Lung (tissue), 17 donors: ENCODE measurements at places on chromosomes 1 and 21. TPM values are rescaled to one million over a fixed set of nuclear protein-coding genes. Genes with fewer than 3 reads are reported as not detected.

Gene ITLN2
- 13.8 TPM for total RNA-seq

GRCh38 chr1:48743480-48743879, 33.2 kb downstream of the BEND5 start:
- H3K4me3 ChIP-seq, result no peak overlapping the region
- peaks cover 7% of the 10 kb centered on the region for H3K36me3 ChIP-seq
- no peaks in the 10 kb centered on the region for H3K4me1 ChIP-seq
- DNase-seq, result no peak
- H3K27me3 ChIP-seq, result no peaks in the 10 kb centered on the region
- H3K27ac ChIP-seq, result no peak overlapping the region

DNA sequence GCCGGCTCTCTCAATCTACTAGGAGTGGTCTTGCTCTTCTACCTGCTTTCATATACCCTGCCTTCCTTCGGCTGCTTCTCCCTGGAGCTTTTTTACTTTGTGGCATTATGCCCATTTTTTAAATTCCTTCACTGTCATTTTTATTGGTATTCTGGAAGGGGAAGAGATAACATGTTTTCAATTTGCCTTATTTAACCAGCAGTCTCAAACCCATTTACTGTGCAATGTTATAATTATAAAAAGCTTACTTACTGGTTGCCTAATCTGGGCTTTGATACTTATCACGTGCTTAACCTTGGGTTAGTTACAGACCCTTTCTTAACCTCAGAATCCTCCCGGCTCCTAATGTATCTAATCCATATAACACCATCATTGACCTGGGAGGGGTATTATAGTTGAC, 128.1 kb downstream of the SIPA1L2 start:
- no peak overlapping the region for H3K4me3 ChIP-seq
- H3K4me1 ChIP-seq, result no peaks in the 10 kb centered on the region
- H3K27me3 ChIP-seq, result no peaks in the 10 kb centered on the region

DNA sequence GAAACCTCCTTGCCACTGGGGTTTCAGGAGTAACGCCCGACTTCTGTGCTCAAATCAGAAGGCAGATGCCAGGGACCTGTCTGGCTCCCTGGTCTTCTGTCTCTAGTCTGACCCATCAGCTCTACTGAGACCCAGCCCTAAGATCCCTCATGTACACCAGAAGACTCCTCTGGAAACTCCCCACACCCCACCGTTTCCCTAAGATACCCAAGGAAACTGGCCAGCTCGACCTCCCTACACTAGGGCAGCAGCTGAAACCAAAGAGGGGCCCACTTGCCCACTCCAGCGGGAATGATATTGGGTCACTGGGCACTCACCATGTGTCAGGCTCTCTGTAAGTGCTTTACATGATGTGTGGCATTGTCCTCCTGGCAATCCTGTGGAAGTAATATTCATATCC, 469 bp upstream of the S100A16 start:
- no peaks in the 10 kb centered on the region for H3K27me3 ChIP-seq
- DNase-seq, result no peak
- H3K4me3 ChIP-seq, result no peak overlapping the region

Gene ITPKB
- total RNA-seq, result 46.6 TPM

Gene ELF3
- total RNA-seq, result 150 TPM

DNA sequence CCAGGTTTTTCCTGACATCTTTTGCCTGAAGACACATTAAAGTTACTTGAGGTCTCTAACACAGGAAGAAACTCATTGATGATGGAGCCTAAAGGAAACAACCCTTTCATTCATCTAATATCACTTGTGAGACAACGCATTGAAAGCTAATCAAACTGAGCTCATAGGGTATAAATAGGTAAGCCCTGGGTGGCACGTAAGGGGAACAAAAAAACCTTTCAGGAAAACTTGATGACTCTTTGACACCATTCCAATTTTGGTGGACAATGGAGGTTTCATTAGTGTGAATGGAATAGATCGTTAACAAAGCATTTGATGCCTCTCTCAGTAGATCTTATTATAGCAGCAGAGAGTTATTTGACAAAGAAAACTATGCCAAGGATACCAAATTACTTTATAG, 80.7 kb upstream of the DUSP10 start:
- H3K27ac ChIP-seq, result no peak overlapping the region
- H3K36me3 ChIP-seq, result no peaks in the 10 kb centered on the region
- no peaks in the 10 kb centered on the region for H3K27me3 ChIP-seq
- DNase-seq, result no peak
- no peaks in the 10 kb centered on the region for H3K4me1 ChIP-seq

Gene C1QA
- 27.4 TPM for total RNA-seq

Gene PARP1
- total RNA-seq, result 76.4 TPM

Gene IRF6
- total RNA-seq, result 29.2 TPM

DNA sequence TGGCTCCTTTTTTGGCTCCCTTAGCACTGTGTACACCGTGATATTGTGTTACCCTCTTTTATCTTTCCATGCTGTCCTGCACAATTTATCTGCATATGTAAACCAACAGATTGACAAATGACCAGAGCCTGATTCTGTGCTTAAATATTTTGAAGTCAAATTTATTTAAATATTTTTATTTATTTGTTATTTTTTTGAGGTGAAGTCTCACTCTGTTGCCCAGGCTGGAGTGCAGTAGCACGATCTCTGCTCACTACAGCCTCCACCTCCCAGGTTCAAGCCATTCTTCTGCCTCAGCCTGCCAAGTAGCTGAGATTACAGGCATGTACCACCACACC, 12.8 kb downstream of the PMF1 start:
- H3K27ac ChIP-seq, result no peak overlapping the region
- no peak for DNase-seq
- peaks cover 39% of the 10 kb centered on the region for H3K36me3 ChIP-seq
- no peaks in the 10 kb centered on the region for H3K27me3 ChIP-seq

Gene COL11A1
- 0.86 TPM for total RNA-seq

DNA sequence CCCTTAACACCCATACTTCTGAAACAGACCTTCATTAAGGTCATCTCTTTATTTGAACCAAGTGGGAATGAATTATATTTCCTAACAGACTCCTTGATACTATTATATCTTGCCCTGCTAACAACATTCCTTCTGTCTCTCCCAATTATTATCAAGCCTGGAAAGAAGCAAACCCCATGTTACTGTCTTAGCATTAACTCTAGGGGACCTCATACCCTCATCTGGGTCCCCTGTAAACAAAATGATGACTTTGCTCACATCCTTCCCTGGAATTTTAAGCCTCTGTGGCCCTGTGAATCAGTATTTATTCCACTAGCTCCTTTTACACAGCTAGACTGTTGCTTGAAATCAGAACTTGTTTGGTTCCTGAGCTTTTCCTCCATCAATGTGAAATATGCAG, 38.3 kb upstream of the BCL10 start:
- H3K4me3 ChIP-seq, result no peak overlapping the region
- peaks cover 6% of the 10 kb centered on the region for H3K4me1 ChIP-seq
- H3K27ac ChIP-seq, result peak overlapping the region; percentile 55
- no peak for DNase-seq
- H3K36me3 ChIP-seq, result no peaks in the 10 kb centered on the region

GRCh38 chr1:7501723-7502603, 269.1 kb upstream of the VAMP3 start:
- no peak overlapping the region for H3K4me3 ChIP-seq
- peaks cover 22% of the 10 kb centered on the region for H3K4me1 ChIP-seq
- H3K27me3 ChIP-seq, result no peaks in the 10 kb centered on the region
- H3K36me3 ChIP-seq, result no peaks in the 10 kb centered on the region
- peak; percentile 47 for DNase-seq
- no peak overlapping the region for H3K27ac ChIP-seq

- no peaks in the 10 kb centered on the region for H3K4me1 ChIP-seq
- no peak overlapping the region for H3K27ac ChIP-seq
- H3K27me3 ChIP-seq, result no peaks in the 10 kb centered on the region
- peaks cover 59% of the 10 kb centered on the region for H3K36me3 ChIP-seq
- no peak overlapping the region for H3K4me3 ChIP-seq
- DNase-seq, result no peak
These were observed 9.0 kb upstream of the SRM start for GRCh38 chr1:11068600-11069473.

- DNase-seq, result no peak
- no peaks in the 10 kb centered on the region for H3K36me3 ChIP-seq
- H3K27me3 ChIP-seq, result no peaks in the 10 kb centered on the region
- H3K4me3 ChIP-seq, result no peak overlapping the region
- no peak overlapping the region for H3K27ac ChIP-seq
These were observed 2.6 kb upstream of the C1orf141 start for GRCh38 chr1:67137307-67137753.

Gene LIN28A
- 0.80 TPM for total RNA-seq

GRCh38 chr1:116585886-116586285, 15.1 kb upstream of the CD58 start:
- H3K27ac ChIP-seq, result no peak overlapping the region
- DNase-seq, result no peak
- no peaks in the 10 kb centered on the region for H3K4me1 ChIP-seq
- no peaks in the 10 kb centered on the region for H3K36me3 ChIP-seq

GRCh38 chr1:238177351-238177750, 286.6 kb upstream of the ZP4 start:
- H3K4me3 ChIP-seq, result no peak overlapping the region
- no peak for DNase-seq
- no peaks in the 10 kb centered on the region for H3K4me1 ChIP-seq
- H3K27me3 ChIP-seq, result no peaks in the 10 kb centered on the region

DNA sequence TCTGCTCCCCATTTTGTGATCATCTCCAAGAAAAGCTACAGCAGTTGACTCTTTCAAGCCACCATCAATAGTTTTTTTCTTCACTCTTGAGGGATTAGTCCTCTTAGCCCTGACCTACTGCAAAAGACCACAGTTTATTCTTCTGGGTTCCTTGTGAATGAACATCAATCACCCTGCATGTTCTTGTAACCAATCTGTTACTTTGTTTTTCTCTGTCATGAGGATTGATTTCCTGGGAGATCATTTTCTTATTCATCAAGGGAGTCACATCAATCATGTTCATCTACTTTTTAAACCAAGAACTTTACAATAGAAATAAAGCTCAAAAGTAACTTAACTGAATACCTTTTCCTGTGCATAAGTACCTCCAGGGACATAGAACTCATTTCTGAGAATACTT, 21.8 kb downstream of the ILDR2 start:
- H3K36me3 ChIP-seq, result no peaks in the 10 kb centered on the region
- H3K27ac ChIP-seq, result no peak overlapping the region
- no peak for DNase-seq
- H3K27me3 ChIP-seq, result no peaks in the 10 kb centered on the region
- no peaks in the 10 kb centered on the region for H3K4me1 ChIP-seq

GRCh38 chr1:54884135-54884586, 2.8 kb downstream of the DHCR24 start:
- H3K4me1 ChIP-seq, result peaks cover 3% of the 10 kb centered on the region
- no peaks in the 10 kb centered on the region for H3K27me3 ChIP-seq
- peaks cover 1% of the 10 kb centered on the region for H3K36me3 ChIP-seq
- H3K4me3 ChIP-seq, result no peak overlapping the region

Gene CCDC17
- total RNA-seq, result 24.0 TPM

Gene LDLRAD2
- 0.43 TPM for total RNA-seq

GRCh38 chr1:51919684-51920083, 41.2 kb upstream of the NRDC start:
- H3K36me3 ChIP-seq, result no peaks in the 10 kb centered on the region
- peaks cover 14% of the 10 kb centered on the region for H3K27me3 ChIP-seq
- no peak overlapping the region for H3K4me3 ChIP-seq
- no peak for DNase-seq

- H3K4me1 ChIP-seq, result no peaks in the 10 kb centered on the region
- H3K27me3 ChIP-seq, result peaks cover 3% of the 10 kb centered on the region
- DNase-seq, result no peak
These were observed 25.8 kb upstream of the SIPA1L2 start for GRCh38 chr1:232655746-232656085.

Gene LRRC38
- total RNA-seq, result not detected

GRCh38 chr1:161733526-161733925, 12.2 kb downstream of the FCRLB start:
- H3K36me3 ChIP-seq, result no peaks in the 10 kb centered on the region
- DNase-seq, result peak; percentile 13
- no peak overlapping the region for H3K4me3 ChIP-seq
- H3K4me1 ChIP-seq, result no peaks in the 10 kb centered on the region
- H3K27ac ChIP-seq, result no peak overlapping the region

Gene FMO1
- total RNA-seq, result 8.7 TPM

- no peaks in the 10 kb centered on the region for H3K36me3 ChIP-seq
- H3K27ac ChIP-seq, result no peak overlapping the region
- no peak for DNase-seq
- no peak overlapping the region for H3K4me3 ChIP-seq
These were observed 237.9 kb downstream of the FOXD2 start for GRCh38 chr1:47675721-47676120.

GRCh38 chr1:247681288-247681897, 1.9 kb upstream of the OR13G1 start:
- DNase-seq, result peak; percentile 21
- H3K27me3 ChIP-seq, result no peaks in the 10 kb centered on the region
- H3K4me3 ChIP-seq, result no peak overlapping the region
- H3K4me1 ChIP-seq, result no peaks in the 10 kb centered on the region

- no peaks in the 10 kb centered on the region for H3K36me3 ChIP-seq
- H3K27ac ChIP-seq, result no peak overlapping the region
- no peak overlapping the region for H3K4me3 ChIP-seq
- DNase-seq, result no peak
- H3K4me1 ChIP-seq, result no peaks in the 10 kb centered on the region
These were observed 6.4 kb upstream of the LRP8 start for GRCh38 chr1:53334312-53334711.

DNA sequence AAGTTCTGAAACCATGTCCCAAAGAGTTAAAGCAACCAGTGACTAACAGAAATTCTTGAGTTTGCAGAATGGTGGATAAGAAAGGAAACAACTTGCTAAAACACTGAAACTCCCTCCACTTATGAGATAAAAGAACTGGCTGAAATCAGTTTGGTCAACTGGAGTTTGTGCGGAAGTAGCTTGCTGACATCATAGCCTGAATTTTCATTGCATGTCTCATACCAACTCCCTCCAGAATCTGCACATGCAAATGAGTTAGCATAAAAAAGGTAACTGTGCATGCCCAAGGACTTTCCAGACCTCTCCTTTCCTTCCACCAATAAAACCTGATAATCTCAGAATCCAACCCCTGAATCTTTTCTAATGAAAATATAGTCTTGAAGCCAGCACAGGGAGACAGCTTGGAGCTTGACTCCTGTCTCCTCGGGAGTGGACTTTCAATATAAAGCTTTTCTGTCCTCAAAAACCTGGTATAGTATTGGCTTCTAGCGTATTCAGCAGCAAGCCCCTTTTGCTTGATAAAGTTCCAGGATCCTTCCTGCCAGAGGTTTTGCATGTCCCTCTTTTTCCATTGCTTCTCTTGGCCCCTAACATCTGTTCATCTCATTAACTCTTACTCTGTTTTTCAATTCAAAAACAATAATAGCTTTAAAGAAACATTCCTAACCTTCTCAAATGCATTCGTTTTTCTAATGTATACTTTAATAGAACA, 785.8 kb upstream of the ADGRL4 start:
- H3K36me3 ChIP-seq, result no peaks in the 10 kb centered on the region
- DNase-seq, result no peak
- no peak overlapping the region for H3K27ac ChIP-seq

Gene REN
- 0.28 TPM for total RNA-seq
